Cortex of kidney (tissue), 1 donor: ENCODE measurements at places on chromosomes 7 and 10.

DNA sequence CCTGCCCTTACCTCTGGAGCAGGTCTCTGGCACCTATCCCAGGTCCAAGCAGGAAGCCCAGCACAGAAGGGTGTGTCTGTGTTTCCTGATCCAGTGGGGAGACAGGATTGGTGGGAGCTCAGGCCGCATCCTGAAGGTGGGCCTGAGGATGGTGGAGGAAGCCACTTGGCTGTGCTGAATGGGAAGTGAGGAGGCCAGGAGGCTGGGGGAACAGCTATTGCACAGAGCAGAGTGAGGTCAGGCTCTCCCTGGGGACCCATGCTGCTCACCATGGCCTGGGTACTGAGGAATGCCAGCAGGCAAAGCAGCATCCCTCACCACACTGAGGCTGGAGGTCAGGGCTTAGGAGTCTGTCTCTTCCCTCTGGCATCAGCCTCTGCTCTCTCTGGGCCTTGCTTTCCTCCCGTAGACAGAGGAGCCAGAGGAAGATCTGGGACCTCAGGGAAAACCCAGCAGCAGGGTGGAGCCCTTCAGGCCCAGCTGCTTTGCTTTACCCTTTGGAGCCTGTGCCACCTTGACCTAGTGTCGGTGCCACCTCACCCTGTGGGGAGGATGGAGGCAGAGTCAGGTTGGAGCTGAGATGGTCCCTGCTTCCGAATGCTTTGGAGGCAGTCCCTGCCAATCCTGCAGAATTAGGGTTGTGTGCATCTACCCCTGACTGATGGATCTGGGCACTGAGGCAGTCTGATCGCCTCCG is 39.0 kb downstream of the CDH23 start:
- DNase-seq, result no peak

GRCh38 chr7:137888241-137888640 is 41.5 kb upstream of the DGKI start:
- no peak for DNase-seq

DNA sequence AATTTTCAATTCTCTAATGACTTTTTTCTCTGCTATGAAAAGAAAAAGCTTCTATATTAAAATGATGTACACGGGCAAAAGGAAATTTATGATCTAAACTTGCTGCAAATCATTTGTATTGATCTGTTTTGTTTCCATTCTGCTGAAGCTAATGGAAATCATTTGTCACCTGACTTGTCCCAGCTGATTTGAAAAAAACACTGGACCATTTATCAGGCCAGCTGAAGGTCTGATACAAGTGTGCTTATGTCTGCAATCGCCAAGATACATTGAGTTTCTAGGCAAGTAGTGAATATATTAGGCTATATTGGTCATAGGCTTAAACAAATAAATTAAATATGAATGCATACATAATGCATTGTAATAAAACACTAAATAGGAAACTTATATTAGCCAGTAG is 1309.7 kb downstream of the REEP3 start:
- DNase-seq, result no peak

- DNase-seq, result no peak
Measured at GRCh38 chr7:80686576-80686975, 48.1 kb downstream of the CD36 start.

GRCh38 chr7:129877146-129877792 is 75.5 kb downstream of the UBE2H start:
- DNase-seq, result no peak
